Endodermal cell (in vitro differentiated cells): ENCODE measurements at places on chromosomes 2 and 18. TPM values are rescaled to one million over a fixed set of nuclear protein-coding genes. Genes with fewer than 3 reads are reported as not detected.

DNA sequence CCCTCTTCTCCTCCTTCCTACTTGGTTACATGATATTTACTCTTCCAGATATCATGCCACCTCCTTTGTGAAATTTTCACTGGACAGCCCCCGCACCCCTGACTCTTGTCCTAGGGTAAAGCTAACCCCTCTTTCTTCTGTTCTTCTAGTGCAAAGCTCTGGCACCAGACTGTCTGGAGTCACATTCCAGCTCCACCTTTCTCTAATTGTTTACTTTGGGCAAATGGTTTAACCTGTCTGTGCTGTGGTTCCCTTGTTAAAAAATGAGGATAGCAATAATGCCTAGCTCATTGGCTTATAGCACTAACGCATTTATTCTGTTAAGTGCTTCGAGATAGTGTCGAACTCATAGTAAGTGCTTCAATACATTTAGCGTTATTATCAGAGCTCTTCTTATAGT is 306.2 kb downstream of the ALK start:
- DNase-seq = no peak

- no peak for DNase-seq
Measured at GRCh38 chr2:166246901-166247300, 119.1 kb upstream of the SCN1A start.

- no peak for DNase-seq
Measured at GRCh38 chr2:68565858-68566257, 77.5 kb upstream of the PROKR1 start.

GRCh38 chr2:231094736-231095346 is 30.0 kb downstream of the HTR2B start:
- no peak for DNase-seq

GRCh38 chr2:127620866-127621265 is 25.1 kb upstream of the GPR17 start:
- DNase-seq = peak; percentile 24

Gene HOXD4
- total RNA-seq = not detected in 3 replicates
